Activated naive CD8-positive, alpha-beta T cell treated with anti-CD3 and anti-CD28 coated beads, Interleukin-2, amount 10 ng/mL, durations not matched to agents 7 days and 5 days (primary cell): ENCODE measurements at places on chromosomes 5 and 9. TPM values are rescaled to one million over a fixed set of nuclear protein-coding genes. Genes with fewer than 3 reads are reported as not detected.

CEL gene
- 2.3 TPM for total RNA-seq

ZNF608 gene
- total RNA-seq, result not detected

DNA sequence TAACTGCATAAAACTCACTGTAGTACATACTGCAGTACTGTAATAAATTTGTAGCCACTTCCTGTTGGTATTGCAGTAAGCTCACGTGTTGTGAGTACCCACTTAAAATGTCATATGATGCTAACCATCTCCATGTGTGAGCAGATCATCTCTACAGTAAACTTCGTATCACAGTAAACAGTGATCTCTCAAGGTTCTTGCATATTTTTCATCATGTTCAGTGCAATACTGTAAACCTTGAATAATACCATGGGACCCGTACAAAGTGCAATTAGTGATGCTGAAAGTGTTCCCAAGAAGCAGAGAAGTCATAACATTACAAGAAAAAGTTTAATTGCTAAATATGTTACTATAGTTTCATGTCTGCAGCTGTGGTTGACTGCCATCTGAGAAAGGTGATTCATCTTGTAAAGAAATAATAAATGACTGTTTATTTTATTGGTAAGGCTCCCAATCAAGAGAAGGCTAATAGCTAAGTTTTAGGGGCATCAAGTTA, 253.8 kb upstream of the POU5F2 start:
- peaks cover 3% of the 10 kb centered on the region for H3K4me1 ChIP-seq
- H3K27ac ChIP-seq, result no peak overlapping the region
- no peak for DNase-seq
- H3K36me3 ChIP-seq, result peaks cover 9% of the 10 kb centered on the region

DNA sequence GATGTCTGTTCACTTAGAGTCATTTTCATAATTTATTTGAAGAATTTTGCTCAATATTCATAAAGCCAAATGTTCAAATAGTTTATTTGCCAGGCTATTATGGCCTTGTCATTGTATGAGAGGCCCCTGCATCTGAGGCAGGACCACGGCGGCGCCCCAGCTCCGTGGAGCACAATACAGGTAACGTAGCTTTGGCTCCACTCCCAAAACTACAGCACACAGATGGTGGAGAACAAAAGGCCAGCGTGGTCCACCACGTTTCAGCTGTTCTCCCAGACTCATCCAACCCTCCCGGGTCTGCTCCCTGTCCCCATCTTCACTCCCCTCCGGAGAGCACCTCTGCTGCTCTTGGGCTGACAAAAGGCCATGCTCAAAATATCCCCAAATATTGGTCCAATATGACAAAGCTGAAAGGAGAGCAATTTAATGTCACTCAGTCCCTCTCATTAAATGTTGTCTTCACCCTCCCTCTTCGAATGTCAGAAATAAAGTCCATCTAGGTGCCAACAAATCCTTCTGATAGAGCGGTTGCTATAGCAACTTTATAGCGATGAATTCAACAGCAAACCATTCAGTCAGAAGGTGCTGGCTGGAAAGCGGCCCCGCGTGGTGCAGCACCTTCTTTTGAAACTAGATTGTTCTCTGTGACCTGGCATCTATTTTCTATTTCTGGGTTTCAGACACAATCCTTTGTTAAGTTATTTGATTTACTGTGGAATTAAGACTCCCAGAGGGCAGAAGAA, 504.3 kb downstream of the ARHGEF28 start:
- H3K27ac ChIP-seq, result no peak overlapping the region
- H3K4me1 ChIP-seq, result no peaks in the 10 kb centered on the region

GRCh38 chr5:24497145-24497544, 147.6 kb downstream of the CDH10 start:
- no peaks in the 10 kb centered on the region for H3K27me3 ChIP-seq
- no peaks in the 10 kb centered on the region for H3K4me1 ChIP-seq
- DNase-seq, result no peak
- H3K36me3 ChIP-seq, result no peaks in the 10 kb centered on the region
- H3K4me3 ChIP-seq, result no peak overlapping the region

DNA sequence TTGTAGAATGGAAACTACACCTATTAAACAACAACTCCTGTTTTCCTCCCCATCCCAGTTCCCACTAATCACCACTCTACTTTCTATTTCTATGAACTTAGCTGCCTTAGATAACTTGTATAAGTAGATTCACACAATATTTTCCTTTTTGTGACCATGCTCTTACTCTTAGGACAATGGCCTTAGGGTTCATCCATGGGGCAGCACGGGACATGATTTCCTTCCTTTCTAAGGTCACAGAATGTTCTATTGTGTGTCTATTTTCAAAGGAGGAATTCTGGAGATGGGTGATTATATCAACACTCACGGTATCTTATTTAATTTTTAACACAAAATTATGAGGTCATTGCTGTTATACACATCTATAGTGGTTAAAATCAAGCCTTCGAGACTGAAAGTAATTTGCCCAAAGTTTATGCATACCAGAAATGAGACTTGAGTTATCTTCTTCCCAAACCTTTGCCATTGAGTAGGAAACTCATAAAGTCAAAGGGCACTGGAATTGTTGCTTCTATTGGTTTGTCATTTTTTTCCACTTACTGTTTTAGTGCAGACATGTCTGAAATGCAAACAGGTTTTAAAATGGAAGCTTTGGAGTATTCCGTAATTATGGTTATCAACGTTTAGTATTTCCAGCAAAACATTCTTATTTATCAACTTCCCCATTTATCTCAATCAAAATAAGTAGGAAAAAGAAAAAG, 23.6 kb downstream of the CTSL start:
- DNase-seq, result no peak
- H3K27me3 ChIP-seq, result peaks cover 13% of the 10 kb centered on the region
- no peak overlapping the region for H3K27ac ChIP-seq
- no peaks in the 10 kb centered on the region for H3K4me1 ChIP-seq
- H3K4me3 ChIP-seq, result no peak overlapping the region
- no peaks in the 10 kb centered on the region for H3K36me3 ChIP-seq

EPB41L4B gene
- total RNA-seq, result not detected

DNA sequence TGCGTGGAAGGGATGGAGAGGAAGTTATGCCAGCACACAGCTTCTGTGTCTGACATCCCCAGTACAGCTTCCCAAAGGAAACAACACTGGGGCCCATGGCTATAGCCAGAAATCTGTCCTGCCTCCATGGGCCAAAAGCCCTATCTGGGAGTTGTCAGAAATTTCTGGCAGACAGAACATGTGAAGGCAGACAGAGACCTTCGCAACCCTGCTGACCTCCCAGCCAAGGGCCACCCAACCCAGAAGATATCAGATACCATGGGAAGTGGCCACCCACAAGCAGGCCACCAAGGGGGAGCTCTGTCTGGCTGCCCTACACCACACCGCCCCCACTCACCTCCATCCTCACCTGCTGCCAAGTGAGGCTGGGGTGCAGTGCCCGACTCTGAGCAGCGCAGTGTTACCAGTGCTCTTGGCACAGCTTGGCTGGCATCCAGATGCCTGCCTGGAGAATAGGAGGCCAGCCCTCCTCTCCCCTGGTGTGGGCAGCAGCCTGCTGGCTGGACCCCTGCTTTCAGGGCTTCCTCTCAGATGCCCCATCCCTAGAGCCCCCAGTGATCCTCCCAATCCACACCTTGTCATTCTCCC, 61.6 kb upstream of the NEURL1B start:
- no peak overlapping the region for H3K4me3 ChIP-seq
- DNase-seq, result no peak
- H3K27ac ChIP-seq, result no peak overlapping the region
- no peaks in the 10 kb centered on the region for H3K4me1 ChIP-seq

DNA sequence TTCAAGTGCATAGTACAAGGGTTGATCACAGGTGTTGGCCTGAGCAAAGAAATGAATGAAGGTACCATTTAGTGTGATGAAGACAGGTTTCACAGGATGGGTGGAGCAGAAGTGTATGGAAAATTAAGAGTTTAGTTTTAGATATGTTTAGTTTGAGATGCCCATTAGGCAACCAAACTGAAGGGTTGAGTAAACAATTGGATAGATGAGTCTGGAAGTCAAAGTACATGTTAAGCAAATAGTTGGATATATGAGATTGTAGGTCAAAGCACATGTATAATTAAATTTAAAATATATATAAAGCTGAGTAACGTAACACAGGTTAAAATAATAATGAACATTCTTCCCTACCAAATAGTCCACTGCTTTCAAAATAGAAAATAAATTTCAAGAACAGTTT, 237.1 kb upstream of the PCSK5 start:
- peaks cover 22% of the 10 kb centered on the region for H3K27me3 ChIP-seq
- peaks cover 2% of the 10 kb centered on the region for H3K4me1 ChIP-seq
- no peaks in the 10 kb centered on the region for H3K36me3 ChIP-seq
- H3K4me3 ChIP-seq, result no peak overlapping the region

PCDHGA2 gene
- total RNA-seq, result 0.09 TPM

GRCh38 chr5:149175346-149176105, 34.2 kb downstream of the ABLIM3 start:
- H3K36me3 ChIP-seq, result no peaks in the 10 kb centered on the region
- H3K27ac ChIP-seq, result no peak overlapping the region
- no peak for DNase-seq
- no peak overlapping the region for H3K4me3 ChIP-seq
- H3K27me3 ChIP-seq, result peaks cover 12% of the 10 kb centered on the region

GRCh38 chr9:4105183-4105582, 194.7 kb downstream of the GLIS3 start:
- H3K36me3 ChIP-seq, result peaks cover 1% of the 10 kb centered on the region
- no peaks in the 10 kb centered on the region for H3K27me3 ChIP-seq
- no peaks in the 10 kb centered on the region for H3K4me1 ChIP-seq
- DNase-seq, result no peak
- H3K4me3 ChIP-seq, result no peak overlapping the region
- H3K27ac ChIP-seq, result no peak overlapping the region

PNPLA7 gene
- total RNA-seq, result 5.6 TPM

DNA sequence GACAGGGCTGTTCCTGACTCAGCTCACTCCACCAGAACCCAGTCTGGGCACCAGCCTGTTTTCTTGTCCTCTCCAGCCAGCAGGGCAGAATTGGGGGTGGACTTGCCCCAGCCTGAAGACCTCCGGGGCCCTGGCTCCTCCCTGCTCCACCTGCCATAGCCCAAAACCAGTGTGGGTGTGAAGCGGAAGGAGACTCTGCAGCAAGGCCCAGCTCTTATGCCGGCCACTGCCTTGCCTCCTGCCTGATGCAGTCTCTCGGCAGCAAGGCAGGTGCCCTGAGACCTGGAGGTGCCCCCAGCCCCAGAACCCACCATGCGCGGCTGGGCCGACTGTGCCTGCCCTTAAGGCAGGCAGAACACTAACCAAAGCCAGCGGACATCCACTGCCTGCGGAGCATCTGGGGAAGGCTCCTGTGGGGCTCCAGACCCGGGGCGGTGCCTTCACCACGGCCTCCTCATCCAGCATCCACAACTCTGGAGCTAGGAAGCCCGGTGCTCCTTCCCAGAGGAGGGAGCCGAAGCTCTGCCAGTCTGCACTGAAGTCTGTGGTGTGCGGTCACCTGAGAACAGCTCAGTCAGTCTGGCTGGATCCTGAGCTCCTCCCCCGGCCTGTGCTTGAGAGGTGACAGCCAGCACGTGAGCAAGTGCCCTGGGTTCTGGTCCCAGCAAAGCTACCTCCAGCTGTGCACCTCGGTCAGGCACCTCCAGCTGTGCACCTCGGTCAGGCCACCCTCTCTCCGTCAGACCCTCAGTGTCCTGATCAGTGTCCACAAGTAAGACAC, 116.7 kb downstream of the ADAMTS2 start:
- H3K27ac ChIP-seq, result no peak overlapping the region
- peaks cover 1% of the 10 kb centered on the region for H3K27me3 ChIP-seq
- H3K4me3 ChIP-seq, result no peak overlapping the region
- DNase-seq, result no peak
- no peaks in the 10 kb centered on the region for H3K36me3 ChIP-seq
- H3K4me1 ChIP-seq, result no peaks in the 10 kb centered on the region

DNA sequence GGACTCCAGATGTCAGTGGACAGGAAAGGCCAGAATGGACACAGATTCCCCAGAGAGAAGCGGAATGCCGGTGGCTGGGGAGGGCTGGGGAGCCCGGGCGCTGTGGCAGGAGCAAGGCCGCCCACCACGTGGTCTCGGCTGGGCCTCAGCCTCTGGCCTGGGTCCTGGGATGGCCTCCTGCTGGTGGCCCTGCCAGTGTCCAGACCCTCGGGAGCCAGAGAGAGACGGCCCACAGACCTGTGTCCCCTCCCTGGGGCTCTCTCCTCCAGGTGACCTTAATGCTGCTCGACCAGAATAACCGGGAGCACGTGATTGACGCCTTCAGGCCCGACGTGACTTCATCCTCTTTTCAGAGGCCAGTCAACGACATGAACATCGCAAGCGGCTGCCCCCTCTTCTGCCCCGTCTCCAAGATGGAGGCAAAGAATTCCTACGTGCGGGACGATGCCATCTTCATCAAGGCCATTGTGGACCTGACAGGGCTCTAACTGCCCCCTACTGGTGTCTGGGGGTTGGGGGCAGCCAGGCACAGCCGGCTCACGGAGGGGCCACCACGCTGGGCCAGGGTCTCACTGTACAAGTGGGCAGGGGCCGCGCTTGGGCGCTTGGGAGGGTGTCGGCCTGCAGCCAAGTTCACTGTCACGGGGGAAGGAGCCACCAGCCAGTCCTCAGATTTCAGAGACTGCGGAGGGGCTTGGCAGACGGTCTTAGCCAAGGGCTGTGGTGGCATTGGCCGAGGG, 19.0 kb downstream of the FBXW5 start:
- no peak overlapping the region for H3K4me3 ChIP-seq
- no peaks in the 10 kb centered on the region for H3K27me3 ChIP-seq
- no peak for DNase-seq
- H3K4me1 ChIP-seq, result no peaks in the 10 kb centered on the region
- H3K36me3 ChIP-seq, result peaks cover 18% of the 10 kb centered on the region

DNA sequence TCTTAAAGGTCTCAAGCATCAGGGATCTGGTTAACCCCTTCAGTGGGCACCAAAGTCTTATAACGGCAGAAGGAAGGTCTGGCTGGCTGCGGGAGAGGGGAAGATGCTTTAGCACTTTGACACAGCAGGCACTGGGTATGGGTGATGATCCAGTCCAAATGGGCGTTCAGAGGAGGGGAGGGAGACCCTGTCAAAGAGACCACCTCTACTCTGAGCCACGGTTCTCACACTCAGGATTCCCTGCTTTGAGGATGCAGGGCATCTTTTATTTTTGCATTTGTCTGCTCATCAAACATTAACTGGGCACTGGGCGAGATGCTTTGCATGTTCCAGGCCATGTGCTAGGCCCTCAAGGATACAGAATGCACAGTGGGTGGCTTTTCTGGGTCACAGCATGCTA, 204.0 kb downstream of the DAB2IP start:
- DNase-seq, result no peak
- no peaks in the 10 kb centered on the region for H3K4me1 ChIP-seq
- H3K36me3 ChIP-seq, result no peaks in the 10 kb centered on the region
- H3K4me3 ChIP-seq, result no peak overlapping the region
- H3K27ac ChIP-seq, result no peak overlapping the region

CBY3 gene
- total RNA-seq, result not detected

GRCh38 chr5:109218818-109219217, 191.0 kb downstream of the PJA2 start:
- DNase-seq, result no peak
- no peak overlapping the region for H3K27ac ChIP-seq
- H3K27me3 ChIP-seq, result no peaks in the 10 kb centered on the region

GRCh38 chr5:119406551-119407110, 45.7 kb upstream of the HSD17B4 start:
- H3K4me1 ChIP-seq, result peaks cover 19% of the 10 kb centered on the region
- H3K36me3 ChIP-seq, result no peaks in the 10 kb centered on the region
- H3K27me3 ChIP-seq, result no peaks in the 10 kb centered on the region
- DNase-seq, result no peak

GRCh38 chr5:6715271-6715670, 2.0 kb downstream of the TENT4A start:
- peak overlapping the region; percentile 71 for H3K27ac ChIP-seq
- H3K4me1 ChIP-seq, result peaks cover 51% of the 10 kb centered on the region
- peaks cover 2% of the 10 kb centered on the region for H3K27me3 ChIP-seq
- H3K36me3 ChIP-seq, result peaks cover 19% of the 10 kb centered on the region

- peaks cover 43% of the 10 kb centered on the region for H3K4me1 ChIP-seq
- H3K36me3 ChIP-seq, result peaks cover 17% of the 10 kb centered on the region
- no peak for DNase-seq
- peak overlapping the region; percentile 97 for H3K4me3 ChIP-seq
- peak overlapping the region; percentile 99 for H3K27ac ChIP-seq
- H3K27me3 ChIP-seq, result no peaks in the 10 kb centered on the region
These were observed 561 bp downstream of the SEC61B start for GRCh38 chr9:99222416-99223270.
